Psoas muscle (tissue), 8 donors: ENCODE measurements at places on chromosomes 4 and X. TPM values are rescaled to one million over a fixed set of nuclear protein-coding genes. Genes with fewer than 3 reads are reported as not detected.

DNA sequence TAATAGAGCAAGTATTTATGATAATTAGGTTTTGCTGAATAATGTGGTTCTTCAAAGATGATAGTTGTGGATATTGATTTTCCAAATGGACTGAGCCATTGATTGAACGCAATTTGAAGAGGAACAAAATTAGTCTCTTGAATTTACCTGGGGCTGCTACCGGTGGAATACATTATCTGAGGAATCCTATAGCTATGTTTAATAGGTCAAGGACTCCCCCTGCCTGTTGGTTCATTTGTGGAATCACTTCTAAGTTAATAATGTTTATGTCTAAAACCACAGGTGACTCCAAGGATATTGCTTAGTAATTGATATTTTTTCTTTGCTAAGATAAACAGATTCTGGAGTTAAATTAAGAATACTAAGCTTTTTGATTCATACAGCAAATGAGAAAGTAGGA, 576.0 kb upstream of the PABPC4L start:
- no peak for DNase-seq

DNA sequence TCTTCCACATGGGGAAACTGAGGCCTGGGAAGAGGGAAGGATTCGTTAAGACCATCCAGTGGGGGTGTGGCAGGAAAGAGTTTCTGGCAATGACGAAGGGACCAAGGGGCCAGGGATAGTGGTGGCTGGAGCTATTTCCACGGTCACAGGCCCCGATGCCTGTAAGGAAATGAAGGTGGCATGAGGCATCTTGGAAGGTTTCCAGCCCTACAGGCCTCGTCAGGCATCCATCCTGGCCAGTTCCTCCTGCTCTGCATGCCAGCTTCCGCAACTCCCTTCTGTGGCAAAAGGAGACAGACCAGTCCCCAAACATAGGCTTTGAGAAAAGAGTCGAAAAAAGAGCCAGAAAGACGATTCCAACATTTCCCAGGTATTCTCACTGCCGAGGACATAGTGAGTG, 9.2 kb upstream of the C4orf50 start:
- DNase-seq, result no peak

DNA sequence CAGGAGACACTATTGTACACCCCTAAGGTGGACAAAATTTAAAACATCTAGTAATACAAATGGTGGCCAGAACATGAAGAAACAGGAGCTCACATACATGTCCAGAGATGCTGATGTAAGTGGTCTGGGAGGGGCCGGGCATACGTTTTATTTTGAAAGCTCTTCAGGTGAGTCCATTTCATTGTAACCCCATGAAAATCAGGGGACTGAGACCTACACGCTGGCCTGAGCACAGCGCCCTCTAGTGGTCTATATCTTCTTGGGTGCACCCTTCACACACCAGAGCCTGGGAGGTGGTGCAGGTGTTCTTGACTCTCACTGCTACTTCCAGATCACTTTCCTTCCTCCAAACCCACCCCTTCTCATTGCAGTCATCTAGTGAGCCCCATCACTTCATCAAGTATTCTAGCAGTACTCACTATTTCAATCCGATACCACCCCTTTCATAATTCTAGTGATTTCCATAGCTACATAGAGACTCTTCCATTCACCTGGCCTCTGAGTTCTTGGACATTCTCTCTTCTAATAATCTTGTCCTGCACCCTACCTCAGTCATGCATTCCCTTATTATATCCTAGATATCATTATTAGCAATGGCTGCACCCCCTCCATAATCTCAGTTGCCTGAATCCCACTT, 4.3 kb upstream of the TLR6 start:
- no peak for DNase-seq

GRCh38 chr4:106264331-106264728, 51.7 kb downstream of the TBCK start:
- no peak for DNase-seq

- peak; percentile 70 for DNase-seq
Observed at GRCh38 chr4:72568959-72569718, at the start of gene ADAMTS3. TSS of gene ADAMTS3 (minus strand) at chr4:72569221. CDS start at chr4:72568762, 459 bp downstream.

- DNase-seq, result no peak
Observed at GRCh38 chr4:109174224-109174953, 128.1 kb downstream of the COL25A1 start.

DNA sequence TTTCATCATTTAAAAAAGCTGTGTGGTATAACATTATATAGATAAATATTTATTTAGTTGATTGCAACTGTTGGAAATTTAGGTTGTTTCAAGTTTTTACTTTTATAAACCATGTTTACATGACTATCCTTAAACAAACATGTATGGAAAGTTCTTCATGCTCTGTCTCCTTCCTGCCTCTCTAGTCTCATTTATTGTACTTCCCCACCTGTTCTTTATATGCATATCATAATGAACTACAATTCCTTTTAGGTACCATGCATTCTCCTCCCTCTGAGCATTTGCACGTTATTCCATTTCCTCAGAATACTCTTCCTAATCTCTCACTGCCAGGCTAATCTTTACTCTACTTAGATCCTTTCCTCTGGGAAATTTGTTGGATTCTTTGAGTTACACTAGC, 16.9 kb upstream of the ADH6 start:
- DNase-seq, result no peak

DNA sequence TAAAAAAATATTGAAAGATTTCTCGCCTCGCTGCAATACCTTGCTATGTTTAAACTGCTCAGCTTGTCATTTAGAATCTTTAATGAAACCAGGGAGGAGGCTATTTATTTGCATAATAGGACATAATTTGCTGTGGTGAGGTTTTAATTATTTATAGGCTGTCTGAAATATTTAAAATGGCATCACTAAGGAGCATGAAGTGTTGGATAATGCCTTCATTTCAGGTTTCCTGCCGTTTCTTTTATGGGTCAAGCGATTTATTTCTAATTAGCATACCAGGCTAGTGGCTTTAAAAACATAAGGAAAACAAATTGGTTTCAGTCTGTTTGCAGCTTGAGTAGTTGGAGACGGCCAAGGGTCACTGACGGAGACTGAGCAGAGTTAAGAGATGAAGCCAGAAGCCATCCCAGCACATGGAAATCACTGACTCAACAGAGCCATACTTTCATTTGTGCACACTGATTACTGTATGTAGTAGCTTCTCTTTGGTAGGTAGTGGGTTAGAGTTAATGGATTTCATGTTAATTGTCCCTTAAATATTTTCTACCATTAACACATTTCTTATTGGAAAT, 1962.4 kb upstream of the TENM3 start:
- DNase-seq, result no peak

GRCh38 chr4:139901531-139902320, 236.1 kb downstream of the MGST2 start:
- DNase-seq, result no peak

NLRP2B gene
- not detected for total RNA-seq

GAGE12F gene
- total RNA-seq, result not detected

SHROOM4 gene
- 7.5 TPM for total RNA-seq

ZMAT1 gene
- total RNA-seq, result 2.3 TPM

MAGEA2B gene
- not detected for total RNA-seq
